Epithelial cell of prostate (primary cell): ENCODE measurements at places on chromosomes 7 and 10.

- no peak for DNase-seq
These were observed 116.9 kb downstream of the NRBF2 start for GRCh38 chr10:63250032-63250431.

- DNase-seq, result peak; percentile 40
These were observed 739 bp downstream of the CASP7 start for GRCh38 chr10:113680190-113681111.

- no peak for DNase-seq
These were observed 16.1 kb downstream of the NUDT13 start for GRCh38 chr10:73126343-73126742.

GRCh38 chr10:10247585-10247984 lies 770.1 kb upstream of the CELF2 start:
- DNase-seq, result no peak

DNA sequence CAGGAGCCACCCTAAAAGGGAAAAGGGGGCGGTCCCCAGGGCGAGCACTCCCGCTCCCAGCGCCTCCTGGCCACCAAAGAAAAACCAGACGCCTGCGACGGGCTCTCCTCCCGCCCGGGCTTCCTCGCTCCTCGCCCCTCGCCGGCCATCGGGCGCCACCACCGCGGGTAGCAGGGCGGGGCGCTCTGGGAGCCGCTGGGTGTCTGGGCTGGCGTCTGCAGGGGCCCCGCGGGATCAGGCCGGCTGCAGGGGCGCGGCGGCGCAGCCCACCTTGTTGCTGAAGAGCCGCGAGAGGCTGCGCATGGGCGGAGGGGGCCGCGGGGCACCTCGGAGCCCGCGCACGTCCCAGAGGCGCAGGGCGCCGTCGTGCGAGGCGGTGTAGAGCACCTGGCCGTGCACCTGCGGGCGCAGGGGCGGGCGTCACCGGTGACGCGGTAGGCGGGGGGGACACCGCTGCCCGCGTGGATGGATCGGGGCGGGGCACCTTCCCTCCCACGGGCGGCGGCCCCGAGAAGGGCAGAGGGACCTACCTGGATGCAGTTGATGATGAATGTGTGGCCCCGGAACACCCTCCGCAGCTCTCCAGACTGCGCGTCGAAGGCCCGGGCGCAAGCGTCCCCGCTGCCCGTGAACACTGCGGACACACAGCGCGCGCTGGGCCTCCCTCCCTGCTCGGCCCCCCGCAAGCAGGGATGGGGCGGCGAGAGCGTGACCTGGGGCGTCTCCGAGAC lies 28.3 kb downstream of the WDR86 start:
- DNase-seq, result no peak

GRCh38 chr7:139989366-139990141 lies 73.2 kb downstream of the PARP12 start:
- DNase-seq, result no peak

- no peak for DNase-seq
These were observed 23.4 kb upstream of the CHST3 start for GRCh38 chr10:71940752-71941151.

DNA sequence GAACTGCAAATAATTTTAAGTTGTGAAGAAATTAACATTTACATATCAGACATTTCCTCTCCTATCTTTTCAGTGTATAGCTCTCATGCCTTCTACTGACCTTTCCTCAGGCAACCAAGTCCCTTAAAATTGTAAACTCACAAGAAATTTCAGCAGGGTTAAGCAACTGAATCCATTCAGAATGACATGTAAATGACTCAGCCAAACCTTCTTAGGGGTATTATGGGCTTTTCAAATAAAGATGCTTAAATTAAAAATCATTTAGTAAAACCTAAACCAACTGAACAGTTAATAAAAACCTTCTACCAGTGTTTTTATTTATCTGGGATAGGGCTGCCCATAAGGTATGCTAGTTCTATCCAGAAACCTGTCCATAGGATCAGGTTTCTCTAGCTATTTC lies 20.7 kb downstream of the WAPL start:
- DNase-seq, result no peak

GRCh38 chr7:1712907-1713501 lies 42.9 kb downstream of the ELFN1 start:
- no peak for DNase-seq

GRCh38 chr10:43846187-43846680 lies 197.6 kb upstream of the ZNF32 start:
- DNase-seq, result no peak

- DNase-seq, result no peak
These were observed 4.8 kb upstream of the CDK6 start for GRCh38 chr7:92841192-92841591.

GRCh38 chr7:2357165-2357564 lies 2.5 kb downstream of the EIF3B start:
- DNase-seq, result no peak

DNA sequence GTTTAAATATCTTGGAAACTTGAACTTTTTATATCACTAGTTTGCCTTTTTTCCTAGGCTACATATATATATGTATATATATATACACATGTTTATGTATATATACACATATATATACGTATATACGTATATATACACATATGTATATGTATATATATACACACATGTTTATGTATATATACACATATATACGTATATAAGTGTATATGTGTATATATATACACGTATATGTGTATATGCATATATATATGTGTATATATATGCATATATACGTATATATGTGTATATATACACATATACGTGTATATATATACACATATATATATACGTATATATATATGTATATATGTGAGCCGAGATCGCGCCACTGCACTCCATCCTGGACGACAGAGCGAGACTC lies 10.1 kb downstream of the OGDH start:
- DNase-seq, result no peak

- no peak for DNase-seq
These were observed 30.6 kb downstream of the APBB1IP start for GRCh38 chr10:26468700-26469099.

- no peak for DNase-seq
These were observed 26.2 kb downstream of the HIBADH start for GRCh38 chr7:27636326-27637006.

- DNase-seq, result no peak
These were observed 71.4 kb downstream of the SEC61G start for GRCh38 chr7:54687462-54688212.

GRCh38 chr7:93757426-93757825 lies 133.1 kb downstream of the TFPI2 start:
- no peak for DNase-seq

DNA sequence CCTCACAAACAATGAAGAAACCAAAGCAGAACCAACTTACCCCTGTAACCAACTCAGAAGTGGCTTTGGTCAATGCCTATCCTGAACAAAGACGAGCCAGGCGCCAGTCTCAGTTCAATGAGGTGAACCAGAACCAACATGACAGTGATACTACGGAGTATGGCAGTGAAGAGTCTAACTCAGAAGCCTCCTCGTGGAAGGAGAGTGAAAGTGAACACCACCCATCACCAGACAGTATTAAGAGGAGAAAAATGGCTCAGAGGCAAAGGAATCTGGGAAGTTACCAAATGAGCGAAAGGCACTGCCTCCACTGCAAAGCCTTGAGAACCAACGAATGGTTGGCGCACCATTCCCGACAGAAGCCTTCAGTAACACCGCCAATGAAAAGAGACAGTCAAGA lies 8.4 kb downstream of the SSMEM1 start:
- DNase-seq, result no peak

DNA sequence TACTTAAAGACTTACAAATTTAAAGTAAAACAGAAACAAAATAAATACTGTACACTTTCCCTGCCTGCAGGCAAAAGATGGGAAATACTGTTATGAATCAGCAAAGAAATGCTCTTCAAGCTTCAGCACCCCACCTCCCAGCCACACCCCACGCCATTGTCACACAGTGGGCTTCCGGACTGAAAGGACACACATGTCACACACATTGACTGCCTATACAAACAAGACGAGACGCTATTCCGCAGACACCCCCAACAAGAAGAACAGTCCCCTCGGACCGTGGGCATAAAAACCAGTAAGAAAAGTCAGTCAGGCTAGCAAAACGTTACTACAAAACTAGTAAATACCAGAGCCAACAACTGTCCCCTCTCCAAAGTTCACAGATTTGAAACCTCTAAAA lies 22.2 kb upstream of the PARP12 start:
- DNase-seq, result no peak

DNA sequence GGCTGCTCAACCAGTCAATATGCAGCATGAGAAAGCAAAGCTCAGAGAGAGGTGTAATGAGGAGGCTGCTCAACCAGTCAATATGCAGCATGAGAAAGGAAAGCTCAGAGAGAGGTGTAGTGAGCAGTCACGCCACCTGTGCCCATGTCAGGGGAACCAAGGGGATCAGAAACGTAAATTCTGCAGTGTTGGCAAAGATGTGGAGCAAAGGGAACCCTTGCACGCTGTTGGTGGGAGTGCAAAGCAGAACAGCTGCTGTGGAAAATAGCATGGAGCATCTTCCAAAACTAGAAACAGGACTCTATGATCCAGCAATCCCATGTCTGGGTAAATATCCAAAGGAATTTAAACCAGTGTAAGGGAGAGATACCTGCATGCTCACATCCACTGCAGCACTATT lies 194.9 kb downstream of the DIP2C start:
- no peak for DNase-seq

- DNase-seq, result no peak
These were observed 83.5 kb downstream of the IDE start for GRCh38 chr10:92490387-92490786.

- no peak for DNase-seq
These were observed 76.0 kb upstream of the RET start for GRCh38 chr10:43000651-43001426.

DNA sequence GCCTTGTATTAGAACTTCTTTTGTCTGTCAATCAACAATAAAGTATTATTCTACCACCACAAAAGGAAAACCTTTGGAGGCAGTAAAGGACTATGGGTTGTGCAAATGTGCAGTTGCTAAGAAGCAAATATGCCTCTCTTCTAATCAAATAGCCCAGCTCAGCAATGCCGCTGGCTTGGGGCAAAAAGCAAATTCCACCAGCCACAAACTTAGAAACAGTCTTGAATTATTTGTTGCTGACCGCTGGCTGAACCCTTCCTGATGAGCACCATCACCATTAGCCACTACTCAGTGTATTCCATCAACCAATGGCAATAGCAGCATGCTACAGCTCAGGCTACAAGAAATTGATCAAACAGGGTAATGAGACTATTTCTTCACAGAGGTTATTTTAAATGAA lies 51.0 kb downstream of the SKAP2 start:
- no peak for DNase-seq

DNA sequence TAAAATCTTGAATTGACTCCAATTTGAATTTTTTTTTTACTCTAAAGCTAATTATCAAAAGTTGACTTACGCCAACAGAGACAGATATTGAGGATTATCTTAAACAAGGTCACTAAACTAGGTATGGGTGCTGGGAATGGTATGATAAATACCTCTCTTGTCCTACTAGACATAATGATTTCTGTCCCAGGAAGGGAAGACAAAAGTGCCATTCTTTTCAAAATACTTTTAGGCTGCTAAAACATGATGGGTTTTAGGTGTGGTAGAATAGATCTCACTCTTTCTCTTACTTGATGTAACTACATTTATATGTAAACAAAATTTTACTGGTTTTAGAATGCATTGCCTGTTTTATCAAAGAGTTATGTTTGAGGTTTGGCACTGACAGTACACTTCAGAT lies 15.1 kb downstream of the TMEM60 start:
- no peak for DNase-seq

DNA sequence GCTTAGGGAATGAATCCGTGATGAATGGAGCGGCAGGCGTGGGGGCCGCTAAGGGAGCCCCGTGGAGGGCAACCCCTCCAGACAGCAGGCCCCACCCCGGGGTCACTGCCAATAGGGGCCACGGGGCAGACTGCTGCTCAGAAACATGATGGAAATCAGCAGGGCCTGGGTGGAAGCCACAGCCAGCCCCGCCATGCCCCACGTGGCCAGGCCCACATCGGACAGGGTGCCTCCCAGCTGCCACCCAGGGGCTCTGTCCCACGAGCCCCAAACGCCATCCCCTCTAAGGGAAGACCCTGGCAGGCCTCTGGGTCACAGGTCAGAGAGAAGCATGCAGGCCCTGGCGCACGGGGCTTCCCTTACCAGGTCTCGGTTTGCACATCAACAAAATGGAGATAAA lies 28.4 kb downstream of the TNRC18 start:
- no peak for DNase-seq

- no peak for DNase-seq
These were observed 1377.4 kb downstream of the XPNPEP1 start for GRCh38 chr10:108545921-108546320.
